Urothelium cell line (cell line): ENCODE measurements at places on chromosomes 11 and 22.
A peak's percentile ranks its signal among the peaks of the same experiment; 100 is the strongest.

- DNase-seq, result no peak
These were observed 39.1 kb upstream of the LYVE1 start for GRCh38 chr11:10607462-10608132.

DNA sequence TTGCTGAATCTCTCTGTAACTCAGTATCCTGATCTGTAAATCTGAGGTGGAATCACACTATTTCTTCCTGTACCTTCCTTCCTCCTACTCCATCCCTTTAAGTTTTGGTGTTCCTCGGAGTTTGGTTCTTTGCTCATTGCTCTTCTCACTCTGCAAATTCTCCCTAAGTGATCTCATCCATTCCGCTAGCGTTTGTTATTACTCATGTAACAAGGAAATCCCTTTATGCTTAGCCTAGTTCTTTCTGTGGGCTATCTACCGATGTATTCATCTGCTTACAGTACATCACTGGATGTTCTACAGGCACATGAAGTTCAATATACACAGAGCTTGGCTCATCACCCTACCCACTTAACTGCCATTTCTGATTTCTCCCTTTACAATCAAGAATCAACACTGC lies 1.6 kb upstream of the CEP295 start:
- no peak for DNase-seq

DNA sequence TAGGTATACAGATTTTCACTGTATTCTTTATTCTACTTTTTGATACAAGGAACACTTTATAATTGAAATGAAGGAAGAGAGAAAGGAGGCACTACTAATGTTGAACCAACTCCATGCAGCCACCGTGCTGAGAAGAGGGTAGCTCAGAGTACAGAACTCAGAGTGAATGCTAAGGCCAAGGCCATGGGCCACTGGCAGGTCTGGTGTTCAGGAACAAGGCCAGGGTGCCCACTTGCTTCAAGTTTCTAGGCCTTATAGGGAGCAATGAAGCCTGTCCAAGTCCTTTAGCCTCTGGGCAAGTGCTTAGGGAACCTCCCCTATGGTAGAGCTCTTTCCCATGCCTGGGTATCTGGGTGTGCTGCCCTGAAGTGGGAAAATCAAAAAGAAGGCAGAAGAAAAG lies 235.0 kb downstream of the TENM4 start:
- no peak for DNase-seq

GRCh38 chr11:111091321-111091938 lies 154.1 kb upstream of the POU2AF2 start:
- no peak for DNase-seq

DNA sequence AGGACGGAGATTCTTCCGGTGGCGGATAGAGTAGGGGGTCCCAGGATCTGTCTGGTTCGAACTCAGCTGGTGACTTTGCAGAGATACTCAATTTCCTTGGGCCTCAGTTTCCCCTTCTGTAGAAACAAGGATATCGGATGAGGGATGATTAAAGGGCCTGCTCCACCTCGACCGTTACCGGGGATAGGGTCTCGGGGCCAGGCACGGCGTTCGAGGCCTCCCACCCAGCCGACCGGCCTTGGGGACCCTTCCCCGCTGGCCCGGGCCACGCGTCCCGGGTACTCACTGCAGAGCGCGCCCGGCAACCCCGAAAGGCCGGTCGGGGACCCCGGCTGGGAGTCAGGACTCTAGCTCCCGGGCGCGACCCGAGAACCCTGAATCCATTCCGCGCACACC lies 321 bp downstream of the RHBDD3 start:
- no peak for DNase-seq

- no peak for DNase-seq
These were observed at the start of gene BLID for GRCh38 chr11:122115524-122116379. Gene BLID (minus strand): TSS chr11:122116215. CDS start chr11:122115922, 293 bp downstream.

GRCh38 chr11:102927624-102927990 lies 27.9 kb downstream of the MMP13 start:
- DNase-seq, result no peak

- DNase-seq, result no peak
These were observed 7.5 kb upstream of the PPFIA1 start for GRCh38 chr11:70262951-70263350.

- DNase-seq, result no peak
These were observed 55.7 kb downstream of the FAM168A start for GRCh38 chr11:73542175-73542574.

- DNase-seq, result no peak
These were observed 777.8 kb upstream of the LUZP2 start for GRCh38 chr11:23719016-23719415.

DNA sequence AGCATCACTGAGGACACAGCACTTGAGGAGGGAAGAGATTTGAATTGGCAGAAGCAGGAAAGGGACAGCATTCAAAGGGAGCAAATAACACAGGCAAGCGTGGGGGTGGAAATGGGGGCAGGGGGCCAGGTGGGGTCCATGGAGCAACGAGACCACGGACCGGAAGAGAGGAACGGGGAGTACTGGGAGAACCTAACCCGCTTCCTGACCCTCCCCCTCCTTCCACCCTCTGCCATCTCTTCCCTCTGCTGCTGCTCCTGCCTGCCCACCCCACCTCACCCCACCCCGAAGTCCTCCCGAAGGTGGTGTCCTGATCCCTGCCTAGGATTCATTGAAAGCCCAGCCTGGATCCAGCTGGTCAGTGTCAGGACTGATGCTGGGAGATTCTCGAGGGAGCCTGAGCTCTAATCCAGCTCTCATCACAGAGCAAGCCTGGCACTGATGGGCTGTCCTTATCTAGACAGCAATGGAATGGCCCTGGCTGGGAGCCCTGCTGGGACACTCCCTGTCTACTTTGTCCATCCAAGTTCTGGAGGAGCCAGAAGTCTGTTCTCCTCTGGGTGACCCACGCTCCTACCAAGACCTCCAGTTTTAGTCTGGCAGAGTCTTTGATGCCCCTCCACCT lies 105.0 kb downstream of the TRIM29 start:
- DNase-seq, result no peak

DNA sequence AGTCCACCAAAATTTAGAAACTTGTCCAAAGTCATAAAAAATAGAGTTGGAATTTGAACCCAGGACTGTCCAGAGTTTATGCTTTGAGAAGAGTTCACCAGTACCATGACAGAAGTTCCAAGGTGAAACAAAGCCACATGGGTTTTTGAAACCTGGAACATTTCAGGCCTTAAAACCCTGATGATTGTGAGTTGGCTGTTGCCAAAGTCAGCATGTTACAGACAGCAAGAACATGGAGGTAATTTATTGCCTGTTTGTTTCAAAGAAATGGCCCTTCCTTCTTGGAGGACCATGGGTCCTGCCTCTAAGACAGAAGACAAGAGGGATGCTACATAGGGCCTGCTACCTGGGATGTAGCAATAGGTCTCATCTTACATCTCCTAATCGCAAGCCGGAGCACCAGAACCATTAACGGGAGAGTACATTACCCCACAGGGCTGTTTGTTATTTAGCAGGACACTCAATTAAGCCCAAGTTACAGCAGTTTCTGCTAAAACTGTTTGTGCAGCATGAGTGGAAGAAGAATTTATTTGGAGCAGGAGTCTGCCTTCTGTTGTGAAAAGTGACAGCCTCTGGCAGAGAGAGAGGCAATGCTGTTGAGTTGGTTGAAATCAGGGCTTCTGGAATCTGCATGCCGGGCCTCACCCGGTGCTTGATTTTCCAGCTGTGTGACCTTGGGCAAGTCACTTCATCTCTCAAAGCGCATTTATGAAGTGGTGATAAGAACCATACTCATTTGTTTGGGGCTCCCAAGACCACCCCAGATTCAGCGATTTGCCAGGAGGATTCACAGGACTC lies 136.2 kb downstream of the LDLRAD3 start:
- DNase-seq, result no peak

DNA sequence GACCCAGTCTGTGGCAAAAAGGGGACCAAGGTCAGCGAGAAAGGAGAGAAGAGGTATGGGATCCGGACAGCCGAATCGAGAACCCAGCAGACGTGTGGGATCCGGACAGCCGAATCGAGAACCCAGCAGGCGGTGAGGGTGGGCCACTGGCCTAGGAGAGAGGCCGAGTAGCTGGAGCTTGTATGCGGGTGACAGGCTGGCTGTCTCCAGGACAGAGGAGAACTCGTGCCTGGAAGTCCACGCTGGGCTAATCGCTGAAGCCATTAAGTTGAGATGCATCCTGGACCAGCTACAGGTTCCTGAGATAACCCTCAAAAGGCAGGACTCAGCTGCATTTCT lies 6.0 kb downstream of the CERK start:
- DNase-seq, result no peak

DNA sequence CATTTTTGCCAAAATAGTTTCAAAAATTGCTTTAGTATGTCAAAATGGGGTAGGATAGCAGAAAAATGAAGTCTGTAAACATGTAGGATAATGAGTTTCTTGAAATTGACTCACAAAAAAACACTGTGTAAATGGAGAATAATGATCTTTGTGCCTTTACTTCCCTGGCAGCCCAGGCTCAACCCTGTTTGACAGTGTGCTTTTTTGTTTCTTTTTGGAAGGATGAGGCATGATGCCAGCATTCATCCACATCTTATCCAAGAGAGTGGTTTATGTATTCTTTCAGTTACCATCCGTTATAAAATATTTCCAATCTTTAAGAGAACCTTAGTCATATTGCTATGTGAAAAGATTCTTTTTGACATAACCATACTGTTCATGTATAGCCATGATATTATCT lies 70.6 kb downstream of the ARHGAP42 start:
- no peak for DNase-seq

DNA sequence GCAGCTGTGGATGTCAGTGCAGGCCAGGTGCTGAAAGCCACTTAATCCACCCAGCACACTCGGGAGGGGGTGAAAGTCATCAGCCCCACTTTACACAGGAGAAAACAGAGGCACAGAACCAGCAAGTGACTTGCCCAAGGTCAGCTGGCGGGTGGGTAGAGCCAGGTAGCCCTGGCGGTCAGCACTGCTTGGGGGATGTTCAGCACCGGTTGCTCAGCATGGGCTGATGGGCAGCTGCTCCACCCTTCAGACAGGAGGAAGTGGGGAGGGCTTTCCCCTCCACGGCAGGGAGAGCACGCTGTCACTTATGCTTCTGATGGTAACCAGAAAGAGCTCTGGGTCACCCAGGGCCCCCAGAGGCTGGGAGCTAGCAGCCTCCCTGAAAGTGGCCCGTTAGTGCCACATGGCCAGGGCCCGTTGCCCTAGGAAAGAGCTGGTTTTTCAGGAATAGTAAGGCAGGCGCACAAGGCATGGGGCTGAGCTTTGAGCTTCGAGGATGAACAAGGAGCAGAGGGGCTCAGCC lies 417.9 kb downstream of the CTTN start:
- DNase-seq, result no peak

DNA sequence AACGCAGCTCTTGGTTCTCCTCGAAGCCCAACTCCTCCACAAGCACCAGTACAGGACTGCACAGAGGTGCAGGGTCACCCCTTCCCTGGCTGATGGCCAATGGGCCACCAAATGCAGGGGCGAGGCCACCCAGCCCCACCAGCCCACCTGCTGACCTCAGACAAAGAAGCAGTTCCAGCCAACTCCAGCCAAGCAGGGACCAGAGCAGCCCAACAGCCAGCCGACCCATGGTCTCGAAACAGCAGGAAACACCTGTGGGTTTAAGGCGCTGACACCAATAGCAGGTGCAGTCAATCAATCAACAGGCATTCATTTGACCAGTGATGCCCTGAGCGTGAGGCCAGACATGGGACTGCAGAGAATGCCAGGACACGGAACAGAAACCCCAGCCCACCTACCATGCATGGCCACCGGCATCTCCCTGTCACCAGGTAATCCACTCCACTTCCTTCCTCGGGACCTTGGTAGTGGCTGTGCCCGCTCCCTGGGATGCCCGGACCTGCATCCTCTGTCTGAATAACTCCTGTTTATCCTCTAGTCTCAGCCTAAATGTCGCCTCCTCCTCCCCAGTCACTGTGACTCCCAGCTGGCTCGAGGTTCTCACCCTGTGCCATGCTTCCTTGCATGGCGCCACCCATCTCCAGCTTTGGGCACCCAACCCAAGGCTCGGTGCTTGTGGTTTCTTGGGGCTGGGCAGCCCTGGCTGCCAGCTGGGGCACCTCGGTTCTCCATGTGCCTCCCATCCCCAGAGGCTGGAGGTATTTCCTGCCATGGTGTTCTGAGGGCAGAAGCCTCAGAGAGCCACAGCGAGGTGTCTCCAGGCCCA lies 1475.4 kb downstream of the BRD1 start:
- DNase-seq, result no peak

GRCh38 chr11:119942583-119943297 lies 195.2 kb downstream of the TRIM29 start:
- DNase-seq, result no peak

- no peak for DNase-seq
These were observed 13.8 kb upstream of the SLC39A13 start for GRCh38 chr11:47394322-47395222.

DNA sequence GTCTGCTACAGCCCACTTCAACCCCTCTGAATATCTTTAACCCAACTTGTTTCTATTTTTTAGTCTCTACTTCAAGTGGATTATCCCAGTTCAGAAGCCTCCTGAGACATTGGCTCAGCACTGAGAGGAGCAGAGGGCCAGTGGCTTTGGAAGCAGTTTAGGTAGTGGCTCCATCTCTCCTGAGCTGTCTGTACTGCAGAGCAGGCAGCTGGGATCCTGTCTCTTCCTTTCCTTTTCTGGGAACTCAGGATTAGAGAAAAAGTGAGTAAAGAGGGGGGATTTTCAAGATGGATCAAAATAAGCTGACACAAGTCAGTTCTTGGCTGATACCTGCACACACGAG lies 512.0 kb downstream of the OPCML start:
- DNase-seq, result no peak

GRCh38 chr22:26474682-26475081 lies 8.9 kb downstream of the HPS4 start:
- peak; percentile 78 for DNase-seq

GRCh38 chr11:128532572-128533091 lies 54.7 kb downstream of the ETS1 start:
- DNase-seq, result no peak

DNA sequence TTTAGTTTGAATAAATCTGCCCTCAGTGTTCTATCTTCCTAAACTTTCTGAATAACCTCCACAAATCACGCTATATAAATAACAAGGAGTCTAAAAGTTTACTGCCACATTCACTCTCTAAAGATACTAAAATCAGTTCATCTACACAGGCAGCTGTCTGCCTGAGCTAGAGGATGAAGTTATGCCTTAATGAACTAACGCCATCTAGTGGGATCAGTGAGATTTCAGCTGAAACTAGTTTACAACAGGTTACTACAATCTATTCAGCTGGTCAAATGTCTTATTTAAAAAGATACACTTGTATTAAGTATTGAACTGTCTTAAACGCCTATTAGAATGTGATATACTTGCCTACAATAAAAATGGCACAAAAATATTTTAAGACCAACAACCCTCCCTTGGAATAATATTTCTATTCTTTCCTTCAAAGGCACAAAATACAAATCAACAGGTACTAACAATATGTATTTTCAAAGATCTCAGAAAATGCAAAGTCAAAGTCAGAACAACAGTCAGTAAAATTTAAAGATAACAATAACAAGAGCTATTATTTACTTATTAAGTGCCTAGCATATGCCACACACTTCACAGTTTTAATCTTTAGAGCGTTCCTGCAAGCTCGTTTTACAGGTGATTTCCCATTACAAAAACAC lies 84.1 kb downstream of the LARGE2 start:
- DNase-seq, result peak; percentile 55

DNA sequence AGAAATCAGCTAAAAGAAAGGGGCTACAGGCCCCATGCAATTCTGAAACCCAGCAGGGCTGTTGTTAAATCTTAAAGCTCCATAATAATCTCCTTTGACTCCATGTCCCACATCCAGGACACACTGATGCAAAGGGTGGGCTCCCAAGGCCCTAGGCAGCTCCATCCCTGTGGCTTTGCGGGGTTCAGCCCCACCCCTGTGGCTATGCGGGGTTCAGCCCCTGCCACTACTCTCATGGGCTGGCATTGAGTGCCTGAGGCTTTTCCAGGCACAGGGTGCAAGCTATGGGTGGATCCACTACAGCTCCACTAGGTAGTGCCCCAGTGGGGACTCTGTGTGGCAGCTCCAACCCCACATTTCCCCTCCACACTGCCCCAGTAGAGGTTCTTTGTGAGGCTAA lies 8.7 kb upstream of the ZNF280A start:
- DNase-seq, result no peak
